ENCODE measurements at places on chromosomes 6 and 20.

GRCh38 chr6:15207923-15208322, 37.9 kb upstream of the JARID2 start:
- no peak for DNase-seq

DNA sequence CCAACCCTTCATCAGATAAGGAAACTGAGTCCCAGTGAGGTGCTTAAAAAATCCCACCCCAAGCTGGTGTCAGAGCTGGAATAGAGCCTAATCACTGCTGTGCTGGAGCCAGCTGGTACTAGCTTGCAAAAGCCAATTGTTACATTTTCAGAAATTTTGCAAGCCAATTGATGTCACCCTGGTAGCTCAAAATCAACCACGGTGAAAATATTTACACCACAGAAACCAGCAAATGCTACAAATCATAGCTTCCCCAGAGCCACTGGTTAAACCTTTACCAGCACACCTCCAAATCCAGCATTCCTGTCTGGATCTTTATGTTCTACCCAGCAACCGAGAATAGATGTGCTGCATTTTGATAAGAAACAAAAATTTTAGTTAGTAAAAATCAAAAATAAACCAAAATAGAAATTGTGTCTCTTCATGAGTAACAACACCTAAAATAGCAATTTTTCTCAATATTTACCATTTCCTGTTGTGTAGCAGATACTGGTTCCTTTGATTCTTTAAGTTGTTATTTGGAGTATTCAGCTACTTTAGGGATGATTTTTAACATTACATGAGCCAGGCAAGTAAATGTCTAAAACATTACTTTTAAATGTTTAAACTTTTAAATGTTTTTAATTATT, 7.2 kb upstream of the LCA5 start:
- no peak for DNase-seq

DNA sequence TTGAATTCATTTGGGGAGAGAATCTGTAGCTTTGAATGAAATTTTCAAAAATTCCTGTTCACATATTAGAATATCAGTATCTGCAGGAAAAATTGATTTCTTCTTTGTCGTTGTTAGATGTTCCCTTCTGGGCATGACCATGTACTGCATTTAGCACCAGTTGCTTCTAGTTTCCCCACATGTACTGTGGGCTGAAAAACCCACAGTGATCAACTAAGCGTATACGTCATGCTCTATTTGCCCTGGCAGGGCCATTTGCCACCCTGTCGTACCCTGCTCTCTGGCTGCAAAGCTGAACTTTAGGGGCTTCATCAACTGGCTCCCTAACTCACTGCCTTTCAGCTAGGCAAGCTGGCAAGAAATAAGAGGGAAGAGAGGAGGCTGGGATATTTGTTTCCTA, 340.7 kb upstream of the TSHZ2 start:
- DNase-seq, result no peak

- no peak for DNase-seq
These were observed 80.6 kb downstream of the FNDC1 start for GRCh38 chr6:159249752-159250151.

DNA sequence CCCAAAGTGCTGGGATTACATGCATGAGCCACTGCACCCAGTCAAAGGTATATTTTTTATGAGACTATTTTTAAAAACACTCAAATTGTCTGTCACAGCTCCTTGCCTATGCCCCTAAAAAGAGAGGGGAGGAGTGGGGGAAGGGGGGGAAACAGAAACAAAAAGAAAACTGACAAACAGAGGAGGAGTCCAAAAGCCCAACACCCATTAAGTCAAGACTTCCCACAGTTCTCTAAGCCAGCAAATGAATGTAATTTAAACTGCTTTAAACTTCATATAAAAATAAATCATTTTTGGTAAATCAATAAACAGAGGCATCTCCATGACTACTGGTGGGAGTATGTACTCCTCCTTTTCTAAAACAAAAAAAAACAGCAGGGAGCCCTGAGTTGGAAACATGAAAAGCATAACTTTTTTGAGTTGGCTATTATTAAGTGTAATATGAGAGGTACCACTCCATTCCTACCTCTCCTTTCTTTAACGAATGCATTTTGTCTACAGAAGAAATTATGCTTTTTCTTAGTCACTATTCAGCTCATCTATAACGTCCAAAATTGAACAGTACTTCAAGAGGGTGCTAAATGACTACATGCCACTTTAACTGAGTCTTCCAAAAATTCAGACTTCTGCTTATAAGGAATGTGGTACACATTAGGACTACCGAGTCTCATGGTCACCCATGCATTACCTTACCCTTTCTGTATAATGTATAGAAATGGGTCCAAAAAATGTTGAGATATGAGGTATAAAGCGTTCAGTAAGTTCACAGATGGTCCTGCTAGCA, 119.0 kb upstream of the PRSS16 start:
- DNase-seq, result no peak

GRCh38 chr20:64082820-64083377, 1.3 kb downstream of the LKAAEAR1 start:
- no peak for DNase-seq

DNA sequence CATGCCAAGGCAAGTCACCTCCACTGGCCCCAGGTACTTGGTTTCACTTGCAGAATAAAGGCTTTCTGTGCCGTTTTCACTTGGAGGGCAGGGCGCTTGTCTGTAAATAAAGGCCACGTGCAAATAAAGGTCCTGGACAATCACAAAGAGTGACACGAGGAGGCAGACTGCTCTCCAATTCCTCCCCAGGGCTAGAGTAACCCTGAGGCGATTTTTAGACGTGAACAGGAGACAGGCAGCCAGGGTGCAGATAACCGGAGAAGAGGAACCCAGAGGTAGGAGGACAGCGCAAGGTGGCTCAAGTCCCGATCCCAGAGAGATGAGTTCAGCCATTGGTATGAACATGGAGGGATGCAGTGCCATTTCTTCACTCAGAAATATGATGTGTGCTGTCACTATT, 327.4 kb downstream of the KIF16B start:
- no peak for DNase-seq

DNA sequence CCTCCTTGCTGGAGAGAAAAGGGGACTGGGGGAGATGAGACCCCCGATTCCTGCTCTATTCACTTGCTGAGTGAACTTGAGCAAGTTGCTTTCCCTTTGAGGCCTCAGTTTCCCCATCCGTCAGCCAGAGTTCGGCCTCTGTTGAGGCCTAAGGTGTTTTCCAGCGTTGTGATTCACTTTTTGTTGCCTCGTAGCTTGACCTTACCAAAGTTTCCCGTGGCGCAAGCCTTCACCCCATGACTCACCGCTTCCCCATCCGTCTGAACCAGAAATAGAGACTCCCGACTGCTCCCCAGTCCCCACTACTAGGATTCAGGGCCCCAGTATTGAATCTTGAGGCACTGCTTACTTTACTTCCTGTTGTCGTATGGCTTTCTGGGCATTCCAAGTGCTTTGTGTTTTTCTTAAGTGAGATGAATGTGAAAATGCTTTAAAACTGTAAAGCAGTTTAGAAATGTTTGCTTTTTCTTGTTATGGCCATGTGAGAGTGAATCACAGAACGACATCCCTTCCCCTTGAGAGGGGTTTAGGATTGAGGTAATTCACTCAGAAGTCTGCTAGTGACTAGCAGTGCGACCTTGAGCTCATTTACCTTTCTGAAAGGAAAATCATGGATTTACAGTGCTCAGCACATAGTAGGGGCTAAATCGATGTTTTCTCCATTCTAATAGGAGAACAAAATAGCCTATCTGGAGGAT, 1.2 kb downstream of the CHMP4B start:
- DNase-seq, result peak; percentile 36

DNA sequence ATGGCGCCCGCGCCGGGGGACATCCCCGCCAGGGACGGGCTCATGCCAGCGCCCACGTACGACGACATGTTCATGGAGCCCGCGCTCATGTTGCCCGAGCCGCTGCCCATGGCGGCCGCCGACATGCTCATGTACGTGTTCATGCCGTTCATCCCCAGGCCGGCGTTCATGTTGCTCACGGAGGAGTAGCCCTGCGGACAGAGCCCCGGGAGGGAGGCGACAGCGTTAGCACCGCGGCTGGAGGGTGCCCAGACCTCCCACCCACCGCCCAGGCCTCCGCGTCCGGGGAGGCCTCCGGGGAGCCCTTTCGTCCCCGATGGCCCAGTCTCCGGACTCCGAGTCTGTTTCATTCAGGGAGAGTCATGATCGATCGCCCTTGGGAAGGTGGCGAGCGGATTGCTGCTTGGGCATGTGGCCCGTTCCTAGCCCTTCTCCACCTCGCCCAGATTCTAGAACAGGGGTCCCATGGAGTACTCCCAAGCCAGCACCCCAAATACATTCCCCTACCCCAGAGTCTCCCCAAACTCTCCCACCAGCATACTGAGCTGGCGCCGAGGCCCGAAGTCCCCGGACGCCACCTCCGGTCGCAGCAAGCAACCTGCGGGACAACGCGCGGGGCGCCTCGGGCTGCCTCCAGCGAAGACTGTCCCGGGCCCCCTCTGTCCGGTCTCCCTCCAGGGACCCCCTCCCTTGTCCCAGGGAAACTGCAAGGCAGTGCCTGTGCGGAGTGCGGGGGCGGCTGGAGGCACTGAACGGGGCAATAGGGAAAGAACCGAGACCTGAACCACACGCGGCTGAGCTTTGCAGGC, 1.2 kb downstream of the FOXA2 start:
- no peak for DNase-seq

DNA sequence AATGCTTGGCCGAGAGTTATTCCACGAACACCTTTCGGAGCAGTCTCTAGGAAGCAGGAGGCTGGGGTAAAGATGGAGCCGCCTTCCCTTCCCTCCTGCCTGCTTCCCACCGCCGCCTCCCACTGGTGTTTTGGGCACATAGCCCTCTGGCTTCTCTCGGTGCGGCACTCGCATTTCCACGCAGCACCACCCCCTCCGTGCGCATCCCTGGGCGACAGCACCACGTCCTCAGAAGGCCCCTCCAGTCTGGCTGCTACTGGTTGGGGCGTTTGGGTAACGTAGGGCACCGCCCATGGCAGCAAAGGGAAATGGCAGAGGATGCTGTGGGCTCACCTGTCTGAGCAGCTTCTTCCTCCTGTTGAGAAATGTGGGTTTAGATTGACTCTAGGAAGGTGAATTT, 2.4 kb downstream of the COL20A1 start:
- DNase-seq, result no peak
